ENCODE measurements at places on chromosomes 7 and 10.

DNA sequence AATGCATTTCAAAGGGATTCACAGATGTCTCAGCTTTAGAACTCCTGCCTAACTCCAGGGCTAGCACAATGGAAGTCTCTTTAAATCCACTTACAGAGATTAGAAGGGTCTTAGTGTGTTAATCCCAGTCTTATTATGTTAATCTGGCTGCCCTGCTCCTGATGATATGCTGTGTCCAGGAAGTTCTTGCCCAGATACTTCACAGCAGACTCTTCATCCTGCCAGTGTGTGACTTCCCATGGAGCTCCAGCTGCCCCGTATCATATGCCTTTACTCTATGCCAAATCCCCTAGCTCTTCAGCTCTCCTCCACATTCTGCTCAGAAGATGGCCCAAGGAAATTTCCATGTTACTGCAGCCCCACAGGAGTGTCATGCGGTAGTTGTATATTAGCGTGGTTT is 533.8 kb downstream of the GALNT17 start:
- DNase-seq = no peak

- DNase-seq = no peak
These were observed 23.2 kb upstream of the DNAJB6 start for GRCh38 chr7:157313645-157314044.

DNA sequence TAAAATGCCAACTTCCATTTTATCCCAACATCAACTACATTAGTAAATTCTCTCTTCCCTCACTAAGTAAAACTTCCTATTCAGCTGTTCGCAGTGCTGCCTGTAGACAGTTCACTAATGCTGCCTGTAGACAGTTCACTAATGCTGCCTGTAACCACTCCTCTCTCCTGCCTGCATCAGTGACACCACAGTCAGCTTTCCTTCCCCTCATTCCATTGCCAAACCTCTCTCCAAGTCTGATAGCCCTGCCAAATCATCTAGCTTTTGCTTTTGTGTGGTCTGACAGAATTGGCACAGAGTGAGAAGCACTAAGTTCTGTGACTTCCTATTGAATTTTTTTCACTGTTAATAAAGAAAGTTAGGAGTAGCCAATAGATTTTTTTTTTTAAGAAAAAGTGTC is 43.0 kb upstream of the MACC1 start:
- DNase-seq = no peak

DNA sequence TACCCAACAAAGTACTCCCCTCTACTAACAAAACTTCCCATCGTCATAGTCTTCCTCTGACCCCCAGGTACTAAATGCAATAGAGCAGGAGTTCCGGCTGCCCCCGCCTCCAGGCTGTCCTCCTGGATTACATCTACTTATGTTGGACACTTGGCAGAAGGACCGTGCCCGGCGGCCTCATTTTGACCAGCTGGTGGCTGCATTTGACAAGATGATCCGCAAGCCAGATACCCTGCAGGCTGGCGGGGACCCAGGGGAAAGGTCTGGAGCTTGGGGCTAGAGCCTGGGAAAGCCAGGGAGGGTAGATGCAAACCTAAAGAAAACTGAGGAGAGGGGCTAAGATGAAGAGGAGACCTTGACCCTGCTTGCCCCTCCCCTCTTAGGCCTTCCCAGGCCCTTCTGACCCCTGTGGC is 15.3 kb downstream of the EPHB6 start:
- DNase-seq = no peak

GRCh38 chr7:127194571-127194970 is 58.2 kb downstream of the GRM8 start:
- DNase-seq = no peak

- no peak for DNase-seq
These were observed 379.8 kb downstream of the BBS9 start for GRCh38 chr7:33509206-33509605.

DNA sequence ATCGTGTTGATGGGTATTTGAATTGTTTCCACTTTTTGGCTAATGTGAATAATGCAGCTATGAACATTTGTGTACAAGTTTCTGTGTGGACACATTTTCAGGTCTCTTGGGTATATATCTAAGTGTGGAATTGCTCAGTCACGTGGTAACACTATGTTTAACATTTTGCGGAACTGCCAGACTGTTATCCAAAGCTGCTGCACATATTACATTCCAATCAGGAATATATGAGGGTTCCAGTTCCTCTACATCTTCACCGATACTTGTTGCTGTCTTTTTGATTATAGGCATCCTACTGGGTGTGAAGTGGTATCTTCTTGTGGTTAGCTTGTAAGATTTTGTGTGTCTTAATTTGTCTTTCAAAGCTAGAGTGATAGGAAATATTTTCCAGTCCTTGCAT is 6.8 kb downstream of the PTPN12 start:
- no peak for DNase-seq

GRCh38 chr10:35675846-35676245 is 33.8 kb upstream of the FZD8 start:
- no peak for DNase-seq

GRCh38 chr7:6273917-6274630 is 1.6 kb upstream of the CYTH3 start:
- DNase-seq = no peak

DNA sequence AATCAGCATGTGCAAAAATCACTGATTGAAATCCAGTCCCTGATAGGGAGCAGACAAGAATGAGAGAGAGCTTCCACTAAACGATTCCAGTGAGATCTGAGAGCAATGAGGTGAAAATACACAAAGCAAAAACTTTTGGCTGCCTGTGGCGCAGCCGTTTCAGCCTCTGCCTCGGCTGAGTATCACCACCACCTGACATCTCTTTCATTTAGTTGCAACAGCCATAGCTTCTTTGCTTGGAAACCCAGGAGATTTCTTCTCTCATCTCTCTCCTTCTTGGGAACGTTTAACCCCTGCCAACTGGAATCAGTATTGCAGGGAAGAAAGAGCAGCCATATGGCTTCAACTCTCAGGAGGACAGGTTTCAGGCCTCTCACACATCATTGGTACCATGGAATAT is 237.3 kb upstream of the AGK start:
- no peak for DNase-seq

GRCh38 chr7:143510854-143511592 is 33.4 kb downstream of the TAS2R41 start:
- DNase-seq = no peak

GRCh38 chr10:117464176-117464575 is 78.4 kb upstream of the EMX2 start:
- DNase-seq = no peak

All from stimulated activated CD8-positive, alpha-beta memory T cell treated with anti-CD3 and anti-CD28 coated beads, Interleukin-4, amount 100 ng/mL, for 1 hour (primary cell).